T-helper 22 cell (primary cell): ENCODE measurements at places on chromosomes 7 and 10.

DNA sequence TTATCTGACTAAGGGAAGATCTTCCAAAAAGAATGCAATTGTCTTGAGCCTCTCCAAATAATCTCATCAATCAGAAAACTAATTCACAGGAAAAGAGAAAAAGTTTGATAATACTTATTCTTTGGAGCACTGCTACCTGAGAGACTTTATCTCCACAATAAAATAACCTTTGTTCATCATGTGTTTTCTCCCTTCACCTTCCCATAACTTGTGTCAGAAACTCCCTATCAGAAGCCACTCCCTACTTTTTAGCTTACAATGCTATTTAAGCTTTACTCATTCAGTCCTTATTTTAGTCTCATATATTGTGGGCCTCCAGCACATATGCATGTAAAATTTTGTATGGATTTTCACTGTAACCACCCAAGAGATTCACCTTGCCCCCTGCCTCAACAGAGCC is 998 bp downstream of the CYP3A43 start:
- DNase-seq = no peak

DNA sequence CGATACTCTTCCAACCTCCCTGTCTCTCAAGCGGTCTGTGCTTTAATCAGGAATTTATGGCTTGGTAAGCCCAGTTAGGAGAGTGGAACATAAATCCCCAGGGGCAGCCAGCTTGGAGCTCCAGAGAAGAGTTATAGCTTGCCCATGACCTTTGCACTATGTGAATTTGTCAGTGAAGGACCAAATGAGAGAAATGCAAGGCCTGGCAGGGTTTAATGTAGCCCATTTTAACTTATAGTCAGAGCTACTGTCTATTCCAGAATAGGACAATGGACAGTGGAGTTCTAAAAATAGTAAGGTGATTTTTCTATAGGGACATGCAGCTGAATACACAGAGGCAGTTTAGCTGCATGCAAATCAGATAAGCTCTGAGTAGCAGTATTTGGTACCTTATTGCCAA is 142.6 kb upstream of the CAV2 start:
- no peak for DNase-seq

GRCh38 chr7:12939694-12940093 is 252.3 kb downstream of the ARL4A start:
- DNase-seq = no peak

- DNase-seq = no peak
Observed at GRCh38 chr7:35533902-35534301, 161.0 kb downstream of the HERPUD2 start.

DNA sequence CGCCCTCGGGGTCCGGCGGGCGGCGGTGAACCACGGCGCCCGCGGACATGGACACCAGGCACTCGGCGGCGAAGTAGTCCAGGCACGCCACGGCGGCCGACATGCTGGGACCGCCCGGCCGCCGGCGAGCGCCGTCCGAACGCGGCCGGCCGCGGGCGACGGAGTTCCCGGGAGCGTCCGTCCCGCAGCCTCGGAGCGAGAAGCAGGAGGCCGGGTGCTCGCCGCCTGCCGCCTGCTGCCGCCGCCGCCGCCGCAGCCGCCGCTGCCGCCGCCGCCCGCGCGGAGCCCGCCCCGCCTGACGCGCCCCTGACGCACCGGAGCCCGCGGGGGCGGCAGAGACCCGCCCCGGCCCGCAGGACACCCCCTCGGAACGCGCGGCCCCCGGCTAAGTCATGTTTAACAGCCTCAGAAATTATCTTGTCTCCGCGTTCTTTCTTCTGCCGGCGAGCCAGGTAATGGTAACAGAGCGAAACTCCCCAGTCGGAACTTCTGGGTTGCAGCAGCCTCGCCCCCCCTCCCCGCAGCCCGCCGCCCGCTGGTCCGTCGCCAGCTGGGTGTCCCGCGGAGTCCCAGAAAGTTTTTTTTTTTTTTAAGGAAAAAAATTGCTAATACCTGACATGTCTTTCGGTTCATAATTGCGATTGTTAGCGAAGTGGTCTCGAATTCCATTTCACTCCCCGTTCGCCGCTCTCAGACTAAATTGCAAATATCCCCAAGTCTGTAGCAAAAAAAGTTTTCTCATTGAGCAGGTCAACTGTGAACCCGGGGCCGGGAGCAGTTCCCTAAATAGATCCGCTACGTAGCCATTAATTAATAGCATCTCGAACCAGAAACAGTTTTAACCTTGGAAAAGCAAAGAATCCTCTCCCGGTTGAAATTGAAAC is at the start of gene KLF14:
Gene KLF14 (minus strand): TSS at position 277 of the 884 bp plus-strand sequence. CDS start 174 bp downstream, at position 103.
- peak; percentile 9 for DNase-seq

- no peak for DNase-seq
Observed at GRCh38 chr10:51502124-51502523, 197.3 kb downstream of the CSTF2T start.

- no peak for DNase-seq
Observed at GRCh38 chr10:118668228-118668952, 72.9 kb upstream of the PRLHR start.

GRCh38 chr10:119652361-119652730 is 1.2 kb downstream of the BAG3 start:
- no peak for DNase-seq

GRCh38 chr7:17104419-17104818 is 194.0 kb upstream of the AHR start:
- no peak for DNase-seq

DNA sequence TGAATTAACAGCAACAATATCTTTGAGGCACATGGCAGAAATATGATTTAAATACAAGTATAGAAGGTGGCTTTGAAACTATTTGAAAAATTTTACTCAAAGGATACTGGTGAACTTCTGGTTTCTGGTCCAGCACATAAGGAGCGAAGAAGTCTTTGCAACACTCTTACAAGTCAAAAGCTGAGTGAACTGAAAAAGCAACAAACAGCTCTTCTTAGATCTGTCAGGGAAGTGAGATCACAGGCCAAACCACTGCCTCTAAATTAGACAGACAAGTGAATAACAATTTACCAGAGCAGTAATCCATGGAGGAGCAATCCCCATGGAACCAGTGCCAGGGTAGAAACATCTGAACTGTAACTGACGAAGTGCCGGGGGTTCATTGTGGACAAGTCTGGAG is 9.6 kb upstream of the VWC2 start:
- no peak for DNase-seq

GRCh38 chr7:2019461-2019710 is 213.4 kb downstream of the MAD1L1 start:
- DNase-seq = no peak

GRCh38 chr10:11975795-11976194 is 66.8 kb downstream of the UPF2 start:
- no peak for DNase-seq
